Tongue (tissue), 3 donors: ENCODE measurements at places on chromosomes 2 and 18. TPM values are rescaled to one million over a fixed set of nuclear protein-coding genes. Genes with fewer than 3 reads are reported as not detected.

DNA sequence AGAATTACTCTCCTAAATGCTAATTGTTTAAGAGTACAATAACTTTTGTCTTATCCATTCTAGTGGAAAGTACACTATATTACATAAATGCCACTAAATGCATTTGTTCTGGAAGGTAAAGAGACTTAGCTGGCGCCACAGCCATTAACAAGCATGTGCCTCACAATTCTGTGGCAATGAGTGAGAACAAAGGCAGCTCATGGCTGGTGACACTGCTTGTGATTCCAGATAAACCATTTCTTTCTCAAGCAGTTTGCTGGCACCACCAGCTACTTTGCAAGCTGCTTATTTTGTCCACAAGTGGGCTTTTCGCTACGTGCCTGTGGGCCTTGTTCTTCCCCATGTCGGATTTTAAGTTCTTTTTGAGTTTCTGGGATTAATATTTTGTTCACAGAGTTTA, 147.6 kb upstream of the SMAD7 start:
- DNase-seq = peak; percentile 38

Gene KIF5C
- total RNA-seq = 2.3 TPM

DNA sequence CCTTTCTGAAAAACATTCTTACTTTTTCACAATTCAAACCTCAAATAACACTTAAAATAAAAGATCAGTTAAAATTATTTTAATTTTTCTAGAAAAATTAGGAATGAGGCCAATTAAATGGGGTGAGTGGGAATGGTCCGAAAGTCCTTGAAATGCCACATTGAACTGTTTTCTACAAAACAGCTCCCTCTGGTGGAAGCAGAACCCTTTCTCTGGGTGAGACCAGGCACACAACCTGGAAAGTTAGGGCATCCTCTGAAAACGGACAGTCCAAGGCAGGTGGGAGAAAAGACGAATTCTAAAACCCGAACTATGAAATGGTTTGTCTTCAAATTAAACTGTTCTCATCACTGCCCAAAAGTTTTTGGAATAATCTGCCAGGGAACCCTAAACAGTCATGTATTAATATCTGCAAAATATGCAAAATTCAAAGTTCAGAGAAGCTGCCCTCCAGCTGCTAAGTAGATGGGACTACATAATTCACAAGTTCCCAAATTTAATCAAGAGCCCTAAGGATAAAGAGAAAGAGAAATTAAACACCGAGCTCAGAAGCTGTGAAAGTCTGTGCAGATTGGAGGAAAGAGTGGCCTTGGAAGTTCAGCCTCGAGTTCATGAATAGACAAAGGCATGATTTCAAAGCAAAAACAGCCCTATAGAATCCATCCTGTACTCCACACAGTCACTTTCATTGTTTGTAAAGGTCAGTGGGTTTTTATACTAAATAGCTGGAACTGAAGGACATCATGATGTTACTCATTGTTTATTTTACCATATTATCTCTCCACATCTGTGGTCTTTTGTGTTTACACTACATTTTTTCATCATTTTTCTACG, 108.3 kb downstream of the PIEZO2 start:
- peak; percentile 82 for DNase-seq

- peak; percentile 44 for DNase-seq
Observed at GRCh38 chr2:240240017-240240734, 99.7 kb upstream of the OTOS start.

DNA sequence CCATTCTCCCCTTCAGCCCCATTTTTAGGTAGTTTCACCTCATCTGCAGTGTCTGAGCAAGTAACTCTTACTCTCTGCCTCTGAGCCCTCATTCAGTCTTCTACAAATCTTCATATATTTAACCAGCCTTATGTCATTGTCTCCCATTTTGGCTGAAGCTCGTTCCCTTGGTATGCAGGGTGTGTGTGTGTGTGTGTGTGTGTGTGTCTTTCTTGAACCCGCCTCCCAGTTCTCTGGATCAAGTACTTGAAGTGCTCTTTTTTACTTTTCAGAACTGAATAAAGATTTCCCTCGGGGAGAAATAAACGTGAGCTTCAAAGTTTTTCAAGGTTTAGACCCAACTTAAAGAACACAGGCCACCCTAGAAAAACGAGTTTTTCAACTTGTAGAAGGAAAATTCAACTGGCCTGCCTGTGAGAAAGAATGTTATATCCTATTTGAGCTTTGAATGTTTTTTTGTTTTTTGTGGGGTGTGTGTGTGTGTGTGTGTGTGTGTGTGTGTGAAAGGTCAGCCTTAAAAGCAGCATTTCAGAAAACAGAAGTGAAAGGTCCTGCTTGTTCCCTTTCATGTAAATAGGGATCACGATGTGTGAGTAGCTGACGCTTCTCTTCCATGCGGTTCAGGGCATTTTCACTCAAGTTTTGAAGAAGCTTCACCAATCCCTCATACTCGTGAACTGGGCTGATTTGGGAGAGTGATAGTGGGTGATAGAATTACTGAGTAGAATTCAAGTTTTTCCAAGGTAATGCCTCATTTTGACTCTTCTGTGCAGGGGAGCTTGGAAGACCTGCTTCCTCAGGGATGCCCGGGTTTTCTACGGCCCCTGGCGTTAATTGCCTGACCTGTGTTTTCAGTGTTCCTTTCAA, 50.6 kb upstream of the EML6 start:
- DNase-seq = peak; percentile 61

GRCh38 chr2:224252631-224253030, 149.3 kb downstream of the FAM124B start:
- DNase-seq = no peak
